ENCODE measurements at places on chromosomes 2 and 18.

DNA sequence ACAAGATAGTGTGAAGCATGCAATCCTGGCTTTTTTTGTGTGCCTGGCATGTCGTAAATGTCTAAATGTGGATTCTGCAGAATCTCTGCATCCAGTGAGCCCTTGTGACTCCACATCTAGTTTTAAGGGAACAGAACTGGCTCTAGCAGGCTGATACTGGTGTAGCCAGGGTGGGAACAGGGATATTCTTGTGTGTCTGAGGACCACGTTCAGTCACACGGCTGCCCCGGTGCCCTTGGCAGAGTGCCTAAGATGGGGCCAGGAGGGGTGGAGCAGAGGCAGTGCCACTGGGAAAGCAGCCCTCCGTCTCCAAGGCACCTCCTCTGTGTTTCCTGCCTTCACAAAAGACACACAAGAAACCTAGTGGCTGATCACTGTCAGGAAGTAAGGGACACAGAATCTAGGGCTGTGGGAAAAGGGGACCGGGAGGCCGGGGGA, 91.5 kb upstream of the PARD3B start:
- no peak overlapping the region for H3K4me3 ChIP-seq
- no peaks in the 10 kb centered on the region for H3K4me1 ChIP-seq
- H3K36me3 ChIP-seq, result no peaks in the 10 kb centered on the region

DNA sequence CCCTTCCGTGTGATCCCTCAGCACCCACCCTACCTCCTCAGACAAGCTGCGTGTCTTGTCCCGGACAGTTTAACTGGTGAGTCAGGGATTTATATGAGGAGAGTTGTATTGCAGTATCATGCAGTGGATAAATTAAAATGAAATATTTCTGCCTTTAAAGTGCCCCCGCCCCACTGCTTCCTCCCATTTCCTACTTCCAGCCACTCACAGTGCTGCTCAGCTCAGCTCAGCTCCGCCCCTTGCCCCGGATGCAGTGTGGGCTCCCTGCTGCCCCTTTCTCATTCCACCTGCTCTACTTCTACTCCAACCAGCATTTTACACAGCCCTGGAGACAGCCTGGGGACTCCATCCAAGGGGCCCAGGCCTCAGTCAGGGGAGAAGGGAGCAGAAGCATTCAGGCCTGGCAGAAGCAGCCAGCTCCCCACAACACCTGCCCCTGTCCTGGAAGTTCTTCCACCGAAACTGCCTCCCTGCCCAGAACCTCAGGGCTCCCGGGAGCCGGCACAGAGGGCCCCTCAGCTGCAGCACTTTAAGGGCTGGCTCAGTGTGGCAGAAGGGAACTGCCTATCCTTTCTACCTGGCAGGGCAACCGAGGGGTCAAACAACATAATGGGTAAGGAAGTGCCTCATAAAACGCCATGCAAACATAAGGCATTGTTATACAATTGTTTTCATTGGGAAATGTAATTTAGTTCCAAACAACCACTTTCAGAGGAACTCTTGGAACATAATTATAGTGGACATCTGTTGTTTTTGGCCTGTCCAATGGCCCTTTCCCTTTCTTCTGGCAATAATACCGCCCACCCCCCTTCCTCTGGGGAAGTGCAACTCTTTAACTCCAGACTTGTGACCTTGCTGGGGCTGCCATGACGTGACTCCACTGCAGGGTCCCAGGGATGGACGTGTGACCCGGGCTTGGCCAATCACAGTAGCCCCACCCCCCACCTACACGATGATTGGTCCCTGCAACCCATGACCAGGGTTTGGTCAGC, 102.3 kb downstream of the LIPG start:
- H3K4me3 ChIP-seq, result no peak overlapping the region
- peaks cover 9% of the 10 kb centered on the region for H3K4me1 ChIP-seq
- no peak overlapping the region for H3K27ac ChIP-seq
- no peak for DNase-seq
- H3K27me3 ChIP-seq, result no peaks in the 10 kb centered on the region

DNA sequence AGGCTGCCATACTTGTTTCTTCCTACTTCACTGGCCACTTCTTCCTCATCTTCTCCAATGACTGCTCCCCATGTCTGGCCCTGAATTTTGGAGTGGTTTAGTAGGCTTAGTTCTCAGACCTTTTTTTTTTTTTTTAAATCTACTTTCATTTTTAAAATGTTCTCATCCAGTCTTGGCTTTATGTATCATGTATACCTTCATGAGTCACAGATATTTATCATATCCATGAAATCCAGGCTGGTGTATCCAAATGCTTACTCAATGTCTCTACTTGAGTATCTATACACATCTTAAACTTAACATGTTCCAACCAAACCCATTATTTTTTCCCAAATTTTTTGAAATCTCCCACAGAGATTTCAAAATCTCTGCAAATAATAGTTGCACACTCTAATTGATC, 26.3 kb upstream of the CFAP36 start:
- H3K27me3 ChIP-seq, result no peaks in the 10 kb centered on the region
- no peak overlapping the region for H3K27ac ChIP-seq
- no peak overlapping the region for H3K4me3 ChIP-seq
- no peaks in the 10 kb centered on the region for H3K36me3 ChIP-seq

GRCh38 chr2:202822411-202822810, 49.2 kb downstream of the ICA1L start:
- H3K4me3 ChIP-seq, result no peak overlapping the region
- H3K4me1 ChIP-seq, result no peaks in the 10 kb centered on the region
- no peaks in the 10 kb centered on the region for H3K27me3 ChIP-seq
- H3K36me3 ChIP-seq, result no peaks in the 10 kb centered on the region
- H3K27ac ChIP-seq, result no peak overlapping the region

- no peaks in the 10 kb centered on the region for H3K4me1 ChIP-seq
- no peak overlapping the region for H3K27ac ChIP-seq
- no peak for DNase-seq
- no peaks in the 10 kb centered on the region for H3K36me3 ChIP-seq
- no peaks in the 10 kb centered on the region for H3K27me3 ChIP-seq
- no peak overlapping the region for H3K4me3 ChIP-seq
Observed at GRCh38 chr2:241040081-241040803, 41.8 kb downstream of the SNED1 start.

DNA sequence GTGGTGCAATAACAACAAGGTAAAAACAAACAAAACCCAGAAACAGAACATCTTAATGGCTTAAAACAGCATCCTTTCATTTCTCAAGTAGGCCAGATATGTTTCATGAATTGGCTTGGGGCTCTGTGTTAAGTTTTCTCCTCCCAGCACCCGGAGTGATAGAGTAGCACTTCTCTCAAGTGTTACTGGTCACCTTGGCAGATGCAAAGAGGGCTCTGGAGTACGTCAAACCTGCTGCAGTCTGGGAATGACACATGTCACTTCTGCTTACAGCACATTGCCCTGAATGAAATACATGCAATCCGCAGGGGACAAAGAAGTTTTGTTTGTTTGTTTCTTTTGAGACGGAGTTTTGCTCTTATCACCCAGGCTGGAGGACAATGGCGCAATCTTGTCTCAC, 639.3 kb downstream of the CNTNAP5 start:
- H3K27ac ChIP-seq, result no peak overlapping the region
- H3K36me3 ChIP-seq, result no peaks in the 10 kb centered on the region
- no peak overlapping the region for H3K4me3 ChIP-seq
- H3K27me3 ChIP-seq, result no peaks in the 10 kb centered on the region

DNA sequence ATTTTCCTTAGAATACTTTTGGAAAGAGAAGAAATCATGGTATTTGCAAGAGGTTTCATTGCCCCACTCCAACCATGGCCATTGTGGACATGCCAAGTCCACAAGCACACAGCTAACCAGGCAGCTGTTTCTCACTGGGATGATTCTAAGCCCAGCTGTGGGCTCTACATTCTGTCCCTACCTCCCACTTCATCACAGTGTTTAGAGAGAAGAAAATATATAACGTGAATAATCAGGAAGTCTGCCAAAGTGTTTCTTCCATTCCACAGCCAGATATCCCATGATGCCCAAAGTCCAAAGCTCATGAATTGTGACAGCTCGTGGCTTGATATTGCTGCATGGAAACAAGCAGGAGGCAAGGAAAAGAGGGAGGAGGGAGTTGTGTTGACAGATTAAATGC, 433.7 kb upstream of the GYPC start:
- H3K4me1 ChIP-seq, result no peaks in the 10 kb centered on the region
- H3K4me3 ChIP-seq, result no peak overlapping the region
- H3K36me3 ChIP-seq, result no peaks in the 10 kb centered on the region
- H3K27ac ChIP-seq, result no peak overlapping the region
- H3K27me3 ChIP-seq, result no peaks in the 10 kb centered on the region

DNA sequence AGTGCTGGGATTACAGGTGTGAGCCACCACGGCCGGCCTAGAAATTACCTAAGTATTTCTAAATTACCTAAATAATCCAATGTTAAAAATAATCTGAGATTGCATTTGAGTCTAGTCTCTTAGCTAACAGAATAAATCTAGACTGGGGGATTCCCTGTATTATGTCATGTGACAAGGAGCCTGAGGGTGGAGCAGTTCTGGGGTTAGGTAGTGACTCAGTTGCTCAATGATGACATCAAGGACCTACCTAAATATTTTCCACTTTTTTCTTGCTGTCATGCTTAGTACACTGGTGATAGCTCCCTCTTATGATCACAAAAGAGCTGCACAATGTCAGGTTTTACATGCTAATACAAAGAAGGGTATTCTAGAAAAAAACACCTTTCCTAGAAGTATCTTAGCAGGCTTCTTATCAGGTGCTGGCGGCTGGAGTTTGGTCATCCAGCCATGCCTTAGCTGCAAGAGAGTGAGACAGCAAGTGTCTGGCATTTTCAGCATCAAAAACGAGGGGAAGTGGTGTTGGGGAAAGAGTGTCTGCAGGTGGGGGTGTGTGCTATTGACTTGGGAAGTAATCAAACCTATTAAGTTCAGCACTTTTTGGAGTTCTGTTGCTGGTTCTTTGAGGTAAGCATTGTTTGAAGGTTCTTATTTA, 17.5 kb upstream of the CEP192 start:
- no peaks in the 10 kb centered on the region for H3K27me3 ChIP-seq
- no peak overlapping the region for H3K4me3 ChIP-seq
- H3K36me3 ChIP-seq, result no peaks in the 10 kb centered on the region
- no peaks in the 10 kb centered on the region for H3K4me1 ChIP-seq
- no peak overlapping the region for H3K27ac ChIP-seq

- no peak overlapping the region for H3K4me3 ChIP-seq
- H3K4me1 ChIP-seq, result no peaks in the 10 kb centered on the region
- H3K27me3 ChIP-seq, result no peaks in the 10 kb centered on the region
- no peaks in the 10 kb centered on the region for H3K36me3 ChIP-seq
- DNase-seq, result no peak
Observed at GRCh38 chr2:217928324-217929181, 74.2 kb downstream of the TNS1 start.

DNA sequence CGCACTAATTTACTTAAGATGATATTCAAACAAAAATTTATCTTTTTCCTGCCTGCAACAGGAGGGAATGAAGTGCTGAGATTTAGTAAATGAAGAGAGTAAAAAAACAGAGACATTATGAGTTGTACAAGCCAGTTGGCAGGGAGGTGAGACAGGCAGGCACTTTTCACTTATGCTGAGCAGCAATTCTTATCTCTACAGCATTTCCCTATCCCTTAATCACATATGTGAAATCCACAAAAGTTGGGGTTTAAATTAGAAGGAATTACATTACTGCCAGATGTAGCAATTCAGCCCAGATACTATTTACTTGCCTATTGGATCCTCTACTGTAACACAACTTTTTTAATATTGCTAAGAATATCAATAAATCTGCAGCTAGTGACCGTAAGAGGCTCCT, 314.2 kb upstream of the LRP1B start:
- H3K27me3 ChIP-seq, result no peaks in the 10 kb centered on the region
- no peak overlapping the region for H3K4me3 ChIP-seq
- no peak overlapping the region for H3K27ac ChIP-seq
- H3K4me1 ChIP-seq, result no peaks in the 10 kb centered on the region

GRCh38 chr2:193141-193671, 70.6 kb downstream of the SH3YL1 start:
- H3K4me3 ChIP-seq, result no peak overlapping the region
- H3K36me3 ChIP-seq, result no peaks in the 10 kb centered on the region
- no peak for DNase-seq
- H3K27me3 ChIP-seq, result no peaks in the 10 kb centered on the region

DNA sequence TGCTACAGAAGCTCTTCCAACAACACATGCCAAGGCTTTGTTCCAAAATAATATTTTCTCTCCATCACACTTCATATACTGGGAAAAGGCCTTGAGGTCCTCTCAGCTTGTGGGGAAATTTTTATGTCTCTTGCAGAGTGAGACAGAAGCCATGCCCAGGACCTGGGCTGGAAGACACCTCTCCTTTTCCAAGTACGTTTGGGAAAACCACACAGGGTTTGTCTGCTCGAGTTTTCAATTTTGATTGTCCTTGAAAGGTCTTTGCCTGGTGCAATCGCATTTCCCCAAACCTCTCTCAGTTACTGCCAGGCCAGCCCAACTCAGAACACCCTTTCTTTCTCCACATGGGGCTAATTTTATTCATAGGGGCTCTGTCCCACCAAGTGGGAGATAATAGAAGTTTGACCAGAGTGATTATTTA, 272.2 kb downstream of the OSR1 start:
- H3K36me3 ChIP-seq, result no peaks in the 10 kb centered on the region
- no peaks in the 10 kb centered on the region for H3K4me1 ChIP-seq
- no peak overlapping the region for H3K4me3 ChIP-seq
- H3K27ac ChIP-seq, result no peak overlapping the region
- H3K27me3 ChIP-seq, result no peaks in the 10 kb centered on the region
- no peak for DNase-seq

- no peak overlapping the region for H3K27ac ChIP-seq
- no peaks in the 10 kb centered on the region for H3K4me1 ChIP-seq
- no peaks in the 10 kb centered on the region for H3K27me3 ChIP-seq
- DNase-seq, result no peak
- no peaks in the 10 kb centered on the region for H3K36me3 ChIP-seq
Observed at GRCh38 chr2:176103742-176104315, 3.3 kb upstream of the HOXD11 start.

GRCh38 chr2:78465707-78466106, 559.8 kb upstream of the REG3G start:
- H3K27me3 ChIP-seq, result no peaks in the 10 kb centered on the region
- H3K27ac ChIP-seq, result no peak overlapping the region
- no peak for DNase-seq
- H3K4me3 ChIP-seq, result no peak overlapping the region
- no peaks in the 10 kb centered on the region for H3K4me1 ChIP-seq
- no peaks in the 10 kb centered on the region for H3K36me3 ChIP-seq

DNA sequence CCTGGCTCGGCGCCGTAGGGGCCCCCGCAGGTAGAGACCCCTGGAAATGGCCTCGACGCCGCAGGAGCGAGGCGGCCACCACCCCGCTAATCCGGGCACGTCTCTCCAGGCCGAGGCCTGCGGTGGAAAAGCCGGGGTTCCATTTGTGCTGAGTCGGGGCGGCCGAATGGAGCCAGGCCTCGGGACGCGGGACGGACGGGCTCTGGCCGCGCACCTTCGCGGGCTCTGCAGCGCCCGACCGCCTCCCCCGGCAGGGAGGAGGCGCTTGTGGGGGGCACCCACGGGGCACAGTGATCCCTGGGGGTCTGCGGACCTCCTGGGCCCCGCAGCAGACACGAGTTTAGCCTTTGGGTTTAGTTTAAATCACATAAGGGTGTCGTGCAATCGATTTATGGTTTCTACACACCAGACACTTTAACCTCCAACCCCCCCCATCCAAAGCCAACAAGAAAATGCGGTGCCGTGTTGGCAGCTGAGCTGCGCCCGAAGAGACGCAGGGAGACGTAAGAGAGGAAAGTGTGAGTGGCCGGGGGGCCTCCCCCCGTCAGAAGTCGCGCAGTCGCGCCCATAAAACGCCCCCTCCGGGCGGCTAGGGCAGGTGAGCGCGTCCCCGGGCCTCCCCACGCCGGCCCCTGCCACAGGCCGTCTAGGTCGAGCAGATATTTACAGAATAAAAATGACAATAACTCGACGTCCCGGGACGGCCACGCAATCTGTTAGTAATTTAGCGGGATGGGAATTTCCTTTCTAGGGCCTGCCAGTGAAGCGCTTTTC, 1.0 kb upstream of the NFATC1 start:
- no peaks in the 10 kb centered on the region for H3K36me3 ChIP-seq
- H3K4me3 ChIP-seq, result peak overlapping the region; percentile 70
- H3K27me3 ChIP-seq, result peaks cover 11% of the 10 kb centered on the region
